ENCODE measurements at places on chromosomes 1 and 21. TPM values are rescaled to one million over a fixed set of nuclear protein-coding genes. Genes with fewer than 3 reads are reported as not detected.
A peak's percentile ranks its signal among the peaks of the same experiment; 100 is the strongest.

DNA sequence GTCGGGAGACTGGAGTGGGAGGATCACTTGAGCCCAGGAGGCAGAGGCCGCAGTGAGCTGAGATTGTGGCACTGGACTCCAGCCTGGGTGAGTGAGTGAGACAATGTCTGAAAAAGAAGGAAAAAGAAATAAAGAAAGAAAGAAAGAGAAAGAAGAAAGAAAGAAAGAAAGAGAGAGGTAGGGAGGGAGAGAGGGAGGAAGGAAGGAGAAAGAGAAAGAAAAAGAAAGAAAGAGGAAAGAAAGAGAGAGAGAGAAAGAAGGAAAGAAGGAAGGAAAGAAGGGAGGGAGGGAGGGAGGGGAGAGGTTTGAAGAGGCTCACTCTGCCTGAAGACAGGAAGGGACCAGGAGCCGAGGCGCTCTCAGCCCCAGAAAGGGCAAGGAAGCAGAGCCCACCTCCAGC lies 4.8 kb upstream of the TCP10L start:
- no peaks in the 10 kb centered on the region for H3K27me3 ChIP-seq
- H3K27ac ChIP-seq, result no peak overlapping the region
- no peaks in the 10 kb centered on the region for H3K36me3 ChIP-seq
- no peak overlapping the region for H3K4me3 ChIP-seq
- H3K4me1 ChIP-seq, result no peaks in the 10 kb centered on the region

GRCh38 chr1:22494144-22494543 lies 42.5 kb downstream of the ZBTB40 start:
- peaks cover 72% of the 10 kb centered on the region for H3K36me3 ChIP-seq
- no peak for DNase-seq
- no peak overlapping the region for H3K27ac ChIP-seq
- H3K4me3 ChIP-seq, result no peak overlapping the region

DNA sequence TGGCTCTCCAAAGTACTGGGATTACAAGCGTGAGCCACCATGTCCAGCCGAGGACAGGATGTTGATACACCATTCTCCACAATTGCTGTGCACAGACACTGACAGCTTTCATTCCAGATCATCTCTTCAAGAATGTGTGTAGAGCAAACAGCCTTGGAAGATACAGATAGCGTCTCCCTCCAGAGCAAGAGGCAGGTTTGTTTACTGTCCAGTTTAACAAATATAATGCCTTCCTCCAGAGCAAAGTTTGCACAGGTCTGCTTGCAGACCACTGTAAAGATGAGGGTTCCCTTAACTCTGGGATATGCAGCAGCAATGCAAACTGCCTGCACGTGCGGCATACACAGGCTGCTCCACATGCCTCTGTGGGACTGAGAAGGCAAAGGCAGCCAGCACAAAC lies 4.6 kb downstream of the TMPRSS3 start:
- DNase-seq, result no peak
- H3K36me3 ChIP-seq, result no peaks in the 10 kb centered on the region
- no peaks in the 10 kb centered on the region for H3K27me3 ChIP-seq
- H3K4me3 ChIP-seq, result no peak overlapping the region

The TMEM52 gene
- not detected for total RNA-seq

The TFF3 gene
- total RNA-seq, result 102 TPM

GRCh38 chr1:179663810-179664209 lies 72.2 kb downstream of the TDRD5 start:
- no peaks in the 10 kb centered on the region for H3K27me3 ChIP-seq
- no peak overlapping the region for H3K27ac ChIP-seq
- no peak for DNase-seq
- H3K4me1 ChIP-seq, result no peaks in the 10 kb centered on the region
- no peak overlapping the region for H3K4me3 ChIP-seq

GRCh38 chr1:102045752-102046151 lies 49.0 kb upstream of the OLFM3 start:
- DNase-seq, result peak; percentile 33
- no peaks in the 10 kb centered on the region for H3K36me3 ChIP-seq
- H3K27me3 ChIP-seq, result no peaks in the 10 kb centered on the region
- no peaks in the 10 kb centered on the region for H3K4me1 ChIP-seq
- no peak overlapping the region for H3K4me3 ChIP-seq

The AZIN2 gene
- total RNA-seq, result 39.7 TPM

DNA sequence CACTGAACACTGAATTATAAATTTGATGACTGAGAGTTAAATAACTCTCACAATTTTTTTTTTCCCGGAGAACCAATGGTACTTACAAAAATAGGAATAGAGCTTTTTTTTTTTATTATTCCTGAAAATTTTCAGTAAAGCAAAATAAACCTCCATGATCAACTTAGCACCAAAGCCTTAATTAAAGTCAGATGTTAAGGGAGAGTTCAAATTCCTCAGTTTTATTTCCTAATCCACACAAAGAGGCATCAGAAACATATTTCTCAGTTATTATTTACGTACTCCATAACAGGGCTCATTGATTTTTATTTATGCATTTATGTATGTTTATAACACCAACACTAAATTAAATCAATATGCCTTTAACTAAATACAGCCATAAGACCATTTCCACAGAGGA lies 55.5 kb downstream of the PLPPR5 start:
- DNase-seq, result no peak
- no peak overlapping the region for H3K27ac ChIP-seq
- H3K4me1 ChIP-seq, result no peaks in the 10 kb centered on the region
- no peaks in the 10 kb centered on the region for H3K27me3 ChIP-seq

- no peak overlapping the region for H3K4me3 ChIP-seq
- DNase-seq, result no peak
- no peaks in the 10 kb centered on the region for H3K36me3 ChIP-seq
- H3K27ac ChIP-seq, result no peak overlapping the region
- no peaks in the 10 kb centered on the region for H3K4me1 ChIP-seq
Measured at GRCh38 chr1:221487781-221488524, 253.9 kb downstream of the DUSP10 start.

- peaks cover 6% of the 10 kb centered on the region for H3K27me3 ChIP-seq
- H3K36me3 ChIP-seq, result no peaks in the 10 kb centered on the region
- peaks cover 33% of the 10 kb centered on the region for H3K4me1 ChIP-seq
Measured at GRCh38 chr1:1069711-1070676, 4.1 kb downstream of the RNF223 start.

DNA sequence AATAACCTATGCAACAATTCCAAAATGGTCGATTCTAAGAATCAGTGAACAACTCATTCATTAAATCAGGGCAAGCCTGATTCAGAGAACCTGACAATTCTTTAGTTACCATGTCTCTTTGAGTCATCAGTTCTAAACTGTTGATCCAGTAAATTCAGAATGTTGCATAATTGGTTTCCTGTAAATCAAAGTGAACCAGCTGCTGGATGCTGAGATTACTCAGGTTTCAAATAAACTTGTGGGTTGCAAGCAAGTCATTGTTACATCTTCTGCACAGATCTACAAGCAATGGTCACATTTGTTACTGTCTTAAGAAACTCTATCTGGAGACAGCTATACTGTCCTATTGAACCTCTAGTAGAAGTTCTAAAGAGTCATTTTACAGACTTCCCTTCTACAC lies 16.5 kb downstream of the PLA2G2D start:
- no peak for DNase-seq
- H3K4me3 ChIP-seq, result no peak overlapping the region
- no peaks in the 10 kb centered on the region for H3K4me1 ChIP-seq
- no peak overlapping the region for H3K27ac ChIP-seq
- H3K36me3 ChIP-seq, result no peaks in the 10 kb centered on the region

DNA sequence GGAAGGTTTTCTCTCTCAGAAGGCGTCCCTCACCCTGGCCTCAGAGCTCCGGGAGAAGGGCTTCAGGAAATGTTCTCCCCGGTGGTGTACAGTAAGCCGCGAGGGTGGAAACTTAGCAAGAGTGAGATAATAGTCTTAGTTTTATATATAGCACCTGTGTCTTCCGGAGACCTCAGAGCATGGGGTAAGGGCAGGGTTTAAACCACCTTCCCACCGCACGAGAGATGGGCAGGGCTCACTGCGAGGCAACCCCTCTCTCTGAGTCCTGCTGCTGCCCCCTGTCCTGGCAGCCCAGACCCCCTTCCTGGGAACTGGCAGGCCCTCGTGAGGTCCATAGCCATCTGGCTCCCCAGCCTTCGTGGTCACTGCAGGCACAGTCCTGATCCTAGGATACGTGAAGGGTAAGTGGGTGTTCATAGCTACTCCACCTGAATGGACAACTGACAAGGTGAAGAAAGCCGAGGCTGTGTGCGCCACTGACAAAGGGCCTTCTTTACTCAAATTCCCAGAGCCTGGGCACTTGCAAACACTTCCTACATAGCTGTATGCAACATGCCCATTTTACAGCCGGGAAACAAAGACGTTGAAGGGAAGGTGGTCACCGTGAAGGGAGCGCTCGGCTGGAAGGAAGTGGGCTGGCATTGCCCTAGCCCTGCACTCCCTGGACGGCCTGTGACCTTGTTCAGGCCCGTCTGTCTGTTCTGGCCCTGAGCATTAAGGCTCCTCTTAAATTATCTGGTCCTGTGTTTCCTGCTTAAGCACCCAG lies 26.9 kb downstream of the ITPKB start:
- no peak for DNase-seq
- no peaks in the 10 kb centered on the region for H3K27me3 ChIP-seq
- no peaks in the 10 kb centered on the region for H3K36me3 ChIP-seq
- peaks cover 36% of the 10 kb centered on the region for H3K4me1 ChIP-seq
- H3K4me3 ChIP-seq, result no peak overlapping the region

The GSTM5 gene
- not detected for total RNA-seq

DNA sequence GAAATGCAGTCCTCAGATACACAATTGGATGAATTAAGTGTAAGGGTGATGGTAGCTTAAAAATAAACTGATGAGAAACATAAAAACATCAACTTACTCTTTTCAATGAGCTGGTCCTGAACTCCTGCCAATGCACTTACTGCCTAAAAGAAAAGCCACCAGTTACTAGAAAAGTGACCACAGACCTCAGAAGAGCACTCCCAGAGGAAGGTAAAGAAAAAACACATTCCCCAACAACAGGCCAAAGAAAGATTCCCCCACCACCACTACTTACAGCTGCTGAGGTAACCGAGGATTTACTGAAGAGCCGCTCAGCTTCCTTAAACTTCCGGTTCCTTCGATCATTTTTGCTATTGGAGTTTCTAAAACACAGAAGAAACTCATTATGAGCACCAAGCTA lies 5.4 kb downstream of the MEAF6 start:
- peaks cover 88% of the 10 kb centered on the region for H3K36me3 ChIP-seq
- H3K4me1 ChIP-seq, result peaks cover 25% of the 10 kb centered on the region
- H3K4me3 ChIP-seq, result no peak overlapping the region
- H3K27me3 ChIP-seq, result no peaks in the 10 kb centered on the region
- H3K27ac ChIP-seq, result no peak overlapping the region
- no peak for DNase-seq

DNA sequence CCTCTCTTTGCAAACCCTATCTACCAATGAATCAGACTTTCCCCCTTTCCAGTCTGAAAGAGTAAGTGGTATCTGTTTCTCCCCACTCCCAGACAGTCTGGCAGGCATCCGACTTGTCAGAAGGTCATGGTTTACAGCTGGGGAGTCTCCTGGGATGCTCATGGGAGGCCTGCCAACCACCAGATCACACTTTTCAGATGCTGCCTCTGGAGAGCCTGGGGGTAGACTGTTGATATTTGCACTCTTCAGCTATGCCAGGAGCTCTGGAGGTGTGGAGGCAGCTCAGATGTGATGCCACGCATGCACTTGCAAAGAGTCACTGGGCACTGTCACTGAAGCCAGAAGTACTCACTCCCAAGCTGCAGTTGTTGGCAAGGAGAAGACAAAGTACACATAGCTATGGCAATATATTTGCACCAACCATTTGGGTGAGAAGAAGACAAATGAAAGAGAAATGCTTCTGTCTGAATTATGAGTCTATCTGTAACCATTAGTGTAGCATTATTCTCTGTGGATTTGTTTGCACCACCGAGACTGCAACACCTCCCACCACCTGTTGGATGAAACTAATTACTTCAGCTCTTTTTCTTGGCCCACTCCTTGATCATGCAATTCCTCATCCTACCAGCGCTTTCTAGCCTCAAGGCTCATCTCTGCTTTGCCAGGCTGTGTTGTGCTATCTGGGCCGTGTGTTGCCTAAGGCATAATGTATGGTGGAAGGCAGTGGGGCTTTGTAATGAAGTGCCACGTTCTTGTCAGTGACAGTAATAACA lies 133.0 kb upstream of the SPAG17 start:
- no peak overlapping the region for H3K4me3 ChIP-seq
- DNase-seq, result no peak
- no peaks in the 10 kb centered on the region for H3K36me3 ChIP-seq
- H3K4me1 ChIP-seq, result no peaks in the 10 kb centered on the region
- H3K27me3 ChIP-seq, result no peaks in the 10 kb centered on the region

DNA sequence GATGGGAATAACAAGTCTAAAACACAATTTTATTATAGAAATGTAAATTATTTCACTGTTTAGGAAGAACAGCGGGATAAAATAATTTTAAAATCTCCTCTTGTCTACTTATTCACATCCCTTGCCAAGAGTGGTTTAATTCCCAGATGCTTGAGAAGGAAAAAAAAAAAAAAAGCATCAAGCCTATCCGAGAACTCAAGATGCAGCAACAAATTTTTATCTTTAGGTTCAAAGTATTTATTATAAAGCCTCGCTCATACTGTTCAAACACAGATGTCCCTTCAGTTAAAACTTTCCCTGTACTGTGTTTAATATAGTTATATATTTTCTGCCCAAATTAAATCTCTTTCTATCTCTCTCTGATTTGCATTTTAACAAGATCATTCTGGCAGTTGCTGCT lies 1615.8 kb downstream of the PLA2G4A start:
- no peaks in the 10 kb centered on the region for H3K4me1 ChIP-seq
- H3K27ac ChIP-seq, result no peak overlapping the region
- no peaks in the 10 kb centered on the region for H3K27me3 ChIP-seq
- H3K4me3 ChIP-seq, result no peak overlapping the region
- no peak for DNase-seq
- no peaks in the 10 kb centered on the region for H3K36me3 ChIP-seq

The RAP1GAP gene
- total RNA-seq, result 117 TPM

The PTCH2 gene
- not detected for total RNA-seq

The BRINP3 gene
- not detected for total RNA-seq

The GBP1 gene
- total RNA-seq, result 7.6 TPM

The CENPL gene
- total RNA-seq, result 2.3 TPM

DNA sequence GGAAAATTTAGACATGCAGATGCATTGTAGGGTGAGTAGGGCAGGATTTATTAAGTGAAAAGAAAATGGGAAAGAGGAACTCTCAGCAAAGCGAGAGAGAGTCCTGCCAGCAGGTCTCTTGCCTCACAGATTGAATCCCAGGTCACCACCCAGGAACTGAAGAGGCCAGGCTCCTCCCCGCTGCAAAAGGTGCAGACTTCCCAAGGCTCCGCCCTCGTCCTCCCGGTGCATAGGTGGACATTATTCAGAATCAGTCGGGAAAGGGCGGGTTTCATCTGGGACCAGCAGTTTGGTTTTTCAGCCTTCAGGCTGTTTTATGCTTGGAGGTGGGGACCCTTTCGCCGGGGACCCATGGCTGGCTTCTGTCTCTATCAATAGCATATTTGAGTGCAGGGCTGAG lies 41.6 kb upstream of the APP start:
- H3K27ac ChIP-seq, result no peak overlapping the region
- no peaks in the 10 kb centered on the region for H3K4me1 ChIP-seq
- no peaks in the 10 kb centered on the region for H3K36me3 ChIP-seq
- no peak overlapping the region for H3K4me3 ChIP-seq
- no peak for DNase-seq

DNA sequence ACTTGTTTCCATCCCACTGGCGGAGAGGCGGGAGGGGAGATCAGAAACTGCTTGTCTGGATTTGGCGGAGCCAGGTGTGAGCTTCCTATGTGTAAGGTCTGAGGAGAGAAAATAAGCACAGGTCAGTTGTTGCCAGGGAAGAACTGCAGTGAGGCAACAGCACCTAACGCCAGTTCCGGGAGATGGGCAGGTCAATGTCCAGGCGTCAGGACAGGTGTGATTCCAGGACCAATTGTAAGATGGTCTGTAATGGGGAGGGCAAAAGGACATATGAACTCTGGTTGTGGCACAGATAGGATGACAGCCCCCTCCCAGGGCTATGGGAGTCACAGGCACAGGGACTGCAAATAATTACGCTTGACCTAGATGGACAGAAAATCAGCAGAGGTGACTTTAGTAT lies 9.6 kb upstream of the KCNE1 start:
- peak overlapping the region; percentile 89 for H3K27ac ChIP-seq
- no peaks in the 10 kb centered on the region for H3K27me3 ChIP-seq
- peaks cover 34% of the 10 kb centered on the region for H3K4me1 ChIP-seq
